IPS DF 19.7 (cell line): ENCODE measurements at places on chromosomes 13 and 19.
A peak's percentile ranks its signal among the peaks of the same experiment; 100 is the strongest.

DNA sequence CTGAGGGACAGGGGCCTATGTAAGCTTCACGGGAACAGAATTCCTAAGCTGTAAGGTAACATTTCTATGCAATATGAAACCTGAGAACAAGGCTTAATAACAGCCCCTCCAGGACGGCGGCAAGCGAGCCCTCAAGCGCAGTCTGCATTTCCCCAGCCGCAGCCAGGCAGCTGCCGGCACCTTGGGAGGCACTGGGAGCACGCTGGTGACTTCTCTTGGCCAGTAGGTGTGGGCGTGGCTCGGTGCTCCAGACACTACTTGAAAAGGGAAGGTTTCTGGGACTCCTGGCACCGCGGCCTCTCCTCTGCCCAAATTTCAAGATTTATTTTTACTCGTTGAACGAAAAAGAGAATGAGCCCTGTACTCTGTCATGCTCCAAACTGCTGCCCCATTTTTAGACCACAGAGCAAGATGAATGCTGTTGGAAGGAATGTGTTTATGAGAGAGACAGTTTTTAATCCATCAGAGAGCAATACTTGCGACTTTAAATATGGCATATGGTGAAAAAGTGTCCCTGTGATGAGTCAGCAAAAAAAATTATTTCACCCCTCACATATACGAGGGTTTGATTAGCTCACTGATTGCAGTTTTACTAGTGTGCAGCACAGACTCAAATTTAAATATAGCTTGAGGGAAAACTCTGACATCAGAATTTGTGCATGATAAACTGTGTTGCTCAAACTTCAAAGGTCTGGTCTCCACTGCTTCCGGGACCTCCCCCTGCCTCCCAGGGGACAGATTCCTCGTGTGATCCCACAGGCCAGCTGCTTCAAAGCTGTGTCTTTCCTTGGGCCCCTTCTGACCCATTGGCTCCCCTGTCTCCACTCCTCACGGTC, 81.2 kb downstream of the COL4A2 start:
- no peak for DNase-seq

DNA sequence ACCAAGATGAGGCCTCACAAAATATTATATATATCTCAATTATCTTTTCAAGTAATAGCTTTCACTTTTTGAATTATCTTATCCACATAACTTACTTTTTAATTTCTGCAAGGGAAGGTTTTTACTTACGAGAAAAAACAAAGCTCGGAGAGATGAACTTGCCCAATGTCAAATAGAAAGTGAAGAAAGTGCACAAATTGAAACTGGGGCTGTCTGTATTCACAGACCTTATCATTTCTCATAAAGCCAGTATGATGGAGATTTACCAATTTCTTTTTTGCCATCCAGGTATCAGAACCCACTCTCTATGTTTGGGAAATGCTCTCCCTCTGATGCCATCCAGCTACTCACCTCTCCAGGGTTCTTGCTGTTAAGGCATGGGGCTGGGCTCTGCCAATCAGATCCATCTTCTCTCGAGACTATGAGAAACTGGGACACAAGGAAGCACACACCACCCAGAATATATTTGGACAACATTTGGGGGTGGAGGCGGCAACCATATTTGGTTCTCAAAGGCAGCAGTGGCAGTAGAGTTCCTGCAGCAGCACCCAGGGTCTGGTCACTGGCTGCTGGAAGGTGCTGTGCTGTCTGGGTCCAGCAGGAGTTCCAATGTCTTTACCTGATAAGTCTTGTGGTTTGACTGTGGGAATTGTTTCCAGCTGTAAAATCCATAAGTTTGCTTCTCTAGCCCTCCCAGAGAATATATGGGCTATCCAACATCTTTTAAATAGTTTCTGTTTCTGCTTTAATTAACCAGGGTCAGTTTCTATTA, 45.8 kb upstream of the SCEL start:
- DNase-seq, result no peak

DNA sequence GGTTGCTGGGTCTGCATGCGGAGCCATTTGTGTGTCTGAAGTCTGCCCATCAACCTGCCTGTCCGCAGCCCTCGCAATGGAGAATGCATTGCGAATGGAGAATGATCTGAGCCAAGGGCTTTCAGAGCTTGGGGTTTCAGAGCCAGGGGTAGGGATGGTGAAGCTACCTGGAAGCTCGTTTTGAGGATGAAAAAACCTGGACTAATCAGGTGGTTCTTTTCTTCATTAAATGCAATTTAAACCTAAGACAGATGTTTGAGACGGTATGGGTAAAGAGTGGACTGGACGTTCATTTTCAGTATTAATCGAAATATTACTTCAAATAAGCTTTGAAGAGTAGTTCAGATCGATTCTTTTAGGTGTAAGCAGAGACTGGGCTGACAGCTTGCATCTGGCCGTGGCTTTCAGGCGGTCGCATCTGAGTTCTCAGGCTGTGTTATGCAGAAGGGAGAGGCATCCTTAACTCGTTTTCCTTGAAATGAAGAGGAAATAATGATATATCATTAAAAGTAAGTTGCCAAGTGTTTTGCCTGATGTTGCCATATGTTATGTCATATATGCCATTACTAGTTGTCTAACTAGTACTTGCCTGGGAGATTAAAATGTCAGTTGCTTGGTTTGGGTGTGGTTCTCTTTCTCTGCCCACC, 801 bp downstream of the MCF2L start:
- DNase-seq, result no peak

DNA sequence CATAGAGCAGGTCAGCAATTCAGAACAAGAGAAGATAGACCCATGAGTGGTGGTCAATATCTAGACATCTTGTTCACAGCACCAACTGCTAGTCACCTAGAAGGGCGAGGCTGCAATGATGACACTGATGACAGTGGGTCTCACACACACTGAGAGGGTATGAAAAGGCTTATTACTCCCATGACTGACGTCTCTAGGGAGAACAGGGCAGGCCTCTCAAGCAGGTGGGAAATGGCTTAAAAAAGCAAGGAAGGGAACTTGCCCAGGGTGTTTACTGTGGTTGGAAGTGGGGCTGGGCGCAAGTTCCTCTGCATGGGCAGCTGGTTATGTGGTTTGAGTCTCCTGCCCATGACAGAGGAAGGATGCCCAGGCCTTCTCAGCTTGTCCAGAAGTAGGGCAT, 33.8 kb downstream of the ZNF44 start:
- no peak for DNase-seq

- DNase-seq, result no peak
Observed at GRCh38 chr13:50459046-50459445, 384.4 kb downstream of the DLEU7 start.

- no peak for DNase-seq
Observed at GRCh38 chr19:14890643-14891379, 4.9 kb upstream of the OR7A17 start.

- DNase-seq, result no peak
Observed at GRCh38 chr13:29519921-29520320, 75.6 kb downstream of the SLC7A1 start.

GRCh38 chr19:52941941-52942385, 18.7 kb upstream of the ZNF888 start:
- DNase-seq, result no peak

GRCh38 chr19:44747739-44748425, 626 bp upstream of the BCL3 start:
- no peak for DNase-seq

DNA sequence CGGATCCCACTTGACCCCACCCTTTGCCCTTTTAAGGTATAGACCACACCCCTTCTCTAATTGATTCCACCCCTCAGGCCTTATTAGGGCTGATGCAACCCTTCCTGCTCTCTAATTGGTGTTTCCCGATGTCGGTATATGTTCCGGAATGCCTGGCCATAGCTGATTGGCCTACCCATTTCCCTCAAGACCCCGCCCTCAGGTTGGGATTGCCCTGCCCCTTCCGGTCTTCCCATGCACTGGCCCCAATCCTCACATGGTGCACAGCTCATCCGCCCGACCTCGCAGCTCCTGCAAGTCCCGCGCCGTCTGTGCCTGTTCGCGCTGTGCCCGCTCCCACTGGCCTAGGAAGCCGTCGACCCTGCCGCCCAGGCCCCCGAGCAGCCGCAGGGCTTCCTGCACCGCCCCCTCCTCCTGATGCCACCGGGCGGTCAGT, 18.1 kb downstream of the TSKS start:
- peak; percentile 48 for DNase-seq

GRCh38 chr13:112212533-112212932, 145.6 kb downstream of the SOX1 start:
- DNase-seq, result no peak

DNA sequence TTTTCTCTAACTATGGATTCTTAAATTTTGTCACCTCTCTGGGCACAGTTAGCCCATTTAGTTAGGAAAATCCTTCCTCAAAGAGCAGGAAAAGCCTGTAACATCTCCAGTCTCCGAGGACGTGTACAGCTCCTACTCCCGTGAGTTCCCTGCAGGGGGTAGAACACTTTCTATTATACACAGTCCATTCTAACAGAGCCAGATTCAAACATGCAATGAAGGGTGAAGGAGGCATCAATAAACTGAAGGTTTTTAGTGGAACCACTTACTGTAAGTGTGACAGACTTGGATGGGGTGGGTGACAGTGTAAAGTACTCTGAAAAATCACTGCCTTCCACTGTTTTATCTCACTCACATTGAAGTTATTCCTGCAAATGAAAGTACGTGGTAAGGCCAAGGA, 204.7 kb upstream of the DACH1 start:
- no peak for DNase-seq

DNA sequence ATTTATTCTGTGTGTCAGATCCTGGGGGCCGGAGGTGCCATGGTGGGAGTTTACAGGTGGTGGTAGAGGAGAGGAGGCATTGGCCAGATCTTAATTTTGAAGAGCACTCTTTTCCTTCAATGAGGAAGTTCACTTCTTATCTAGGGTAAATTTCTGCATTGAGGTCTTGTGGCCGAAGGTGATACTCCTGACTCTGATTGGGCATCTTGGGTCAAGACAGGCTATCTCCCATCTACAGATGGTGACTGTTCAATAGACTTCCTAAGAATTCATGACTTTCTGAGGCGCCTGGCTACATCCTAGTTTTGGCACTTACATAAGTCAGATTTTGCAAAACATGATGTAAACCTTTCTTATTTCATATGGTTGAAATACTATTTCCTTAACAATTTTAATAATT, 135.2 kb downstream of the SUCLA2 start:
- no peak for DNase-seq

DNA sequence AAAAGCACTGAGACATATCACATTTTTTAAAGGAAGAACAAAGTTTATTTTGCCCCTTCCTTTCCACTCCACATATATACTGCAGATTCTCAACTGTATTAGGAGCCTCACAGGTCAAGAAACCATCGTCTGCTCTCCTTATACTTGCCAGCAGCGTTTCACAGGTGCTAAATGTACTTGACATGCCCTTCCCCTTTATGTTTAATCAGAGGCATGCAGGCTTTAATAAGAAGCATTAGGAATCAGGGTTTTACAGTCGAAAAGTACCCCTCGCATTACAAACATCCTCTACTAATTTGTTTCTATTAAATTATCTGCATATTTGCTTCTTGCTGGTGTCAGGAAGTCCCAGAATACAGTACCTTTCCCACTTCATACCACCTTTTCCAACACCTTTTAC, 3.7 kb upstream of the RAP2A start:
- no peak for DNase-seq

DNA sequence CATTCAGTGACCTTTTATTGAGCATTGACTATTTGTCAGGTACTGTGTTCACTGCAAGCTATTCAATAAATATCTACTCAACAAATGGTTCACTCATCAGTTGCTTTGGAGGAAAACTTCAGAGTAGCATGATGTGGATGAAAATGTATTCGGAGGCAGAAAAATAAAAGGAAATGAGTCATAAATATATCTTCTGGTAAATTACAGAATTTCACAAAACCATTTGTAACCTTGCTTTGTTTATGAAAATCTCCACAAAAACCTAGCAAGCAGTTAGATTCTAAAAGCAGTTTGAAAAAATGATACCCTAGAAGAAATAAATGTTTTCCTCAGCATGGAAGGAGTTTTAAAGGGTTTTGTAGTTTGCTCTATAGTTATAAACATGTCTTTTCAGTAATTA, 399.6 kb downstream of the LMO7 start:
- DNase-seq, result no peak

DNA sequence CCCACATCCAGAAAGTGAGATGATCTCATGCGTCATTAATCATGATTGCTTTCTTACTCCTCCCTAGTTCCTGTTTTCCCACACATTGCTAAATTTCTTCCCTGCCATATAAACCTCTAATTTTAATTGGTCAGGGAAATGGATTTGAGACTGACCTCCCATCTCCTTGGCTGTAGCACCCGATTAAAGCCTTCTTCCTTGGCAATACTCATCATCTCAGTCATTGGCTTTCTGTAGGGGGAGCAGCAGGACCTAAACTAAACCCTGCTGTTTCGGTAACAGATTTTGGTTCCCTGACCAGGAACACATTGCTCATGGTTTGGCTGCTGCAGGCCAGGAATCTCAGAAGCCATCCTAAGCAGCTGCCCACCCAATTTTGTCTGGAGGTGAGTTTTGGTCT, 61.7 kb downstream of the SPRYD7 start:
- no peak for DNase-seq

DNA sequence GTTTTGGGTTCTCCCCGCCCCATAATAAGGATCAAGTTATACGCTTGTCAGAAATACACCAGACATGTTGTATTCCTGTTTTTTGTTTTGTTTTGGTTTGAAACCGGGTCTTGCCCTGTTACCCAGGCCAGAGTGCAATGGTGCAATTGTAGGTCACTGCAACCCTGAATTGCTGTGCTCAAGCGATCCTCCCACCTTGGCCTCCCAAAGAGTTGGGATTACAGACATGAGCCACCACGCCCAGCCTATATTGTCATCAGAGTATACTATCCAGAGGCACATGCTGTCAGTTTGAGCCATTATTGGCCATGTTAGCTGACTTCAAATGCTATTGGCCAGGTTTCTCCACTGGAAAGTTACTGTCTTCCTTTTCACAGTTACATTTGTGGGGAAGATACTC, 9.8 kb downstream of the SAFB start:
- no peak for DNase-seq

GRCh38 chr19:10102787-10103236, 334 bp upstream of the ANGPTL6 start:
- no peak for DNase-seq

DNA sequence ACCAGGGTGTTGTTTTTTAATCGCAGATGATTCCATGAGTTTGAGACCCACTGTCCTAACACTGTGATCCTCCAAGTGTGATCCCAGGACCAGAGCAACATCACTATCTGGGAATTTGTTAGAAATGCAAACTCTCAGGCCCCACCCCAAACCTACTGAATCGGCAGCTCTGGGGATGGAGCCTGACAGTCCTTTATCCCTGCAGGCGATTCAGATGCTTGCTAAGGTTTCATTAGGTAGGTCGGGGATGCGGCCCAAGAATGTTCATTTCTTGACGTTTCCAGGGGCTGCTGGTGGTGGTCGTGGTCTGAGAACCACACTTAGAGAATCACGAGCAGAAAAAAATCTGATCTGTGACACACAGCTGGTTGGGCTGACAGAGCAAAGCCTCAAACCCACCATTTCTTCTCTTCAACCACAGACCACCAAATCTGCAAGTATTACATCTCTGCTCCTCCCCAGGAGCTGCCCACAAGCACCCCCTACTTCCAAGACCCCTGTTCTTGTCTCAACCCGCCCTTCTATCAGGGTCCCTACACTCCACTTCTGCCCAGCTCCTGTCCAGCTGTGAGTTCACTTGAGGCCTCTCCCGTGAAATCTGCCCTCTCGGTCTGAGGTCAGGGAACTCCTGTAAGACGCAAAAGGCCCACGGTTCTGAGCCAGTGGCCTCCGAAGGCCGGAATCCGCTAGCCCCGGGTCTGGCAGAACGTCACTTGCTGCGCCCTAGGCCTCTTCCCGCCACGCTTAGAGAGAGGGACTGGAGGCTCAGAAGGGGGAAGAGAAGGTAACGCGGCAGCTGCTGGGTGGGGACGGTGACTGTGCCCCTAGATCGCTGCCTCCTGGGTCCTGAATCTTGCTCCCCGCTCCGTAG, 1.1 kb upstream of the FARP1 start:
- no peak for DNase-seq
